CD8-positive, alpha-beta T cell (primary cell): ENCODE measurements at places on chromosomes 16 and 17.
A peak's percentile ranks its signal among the peaks of the same experiment; 100 is the strongest.

DNA sequence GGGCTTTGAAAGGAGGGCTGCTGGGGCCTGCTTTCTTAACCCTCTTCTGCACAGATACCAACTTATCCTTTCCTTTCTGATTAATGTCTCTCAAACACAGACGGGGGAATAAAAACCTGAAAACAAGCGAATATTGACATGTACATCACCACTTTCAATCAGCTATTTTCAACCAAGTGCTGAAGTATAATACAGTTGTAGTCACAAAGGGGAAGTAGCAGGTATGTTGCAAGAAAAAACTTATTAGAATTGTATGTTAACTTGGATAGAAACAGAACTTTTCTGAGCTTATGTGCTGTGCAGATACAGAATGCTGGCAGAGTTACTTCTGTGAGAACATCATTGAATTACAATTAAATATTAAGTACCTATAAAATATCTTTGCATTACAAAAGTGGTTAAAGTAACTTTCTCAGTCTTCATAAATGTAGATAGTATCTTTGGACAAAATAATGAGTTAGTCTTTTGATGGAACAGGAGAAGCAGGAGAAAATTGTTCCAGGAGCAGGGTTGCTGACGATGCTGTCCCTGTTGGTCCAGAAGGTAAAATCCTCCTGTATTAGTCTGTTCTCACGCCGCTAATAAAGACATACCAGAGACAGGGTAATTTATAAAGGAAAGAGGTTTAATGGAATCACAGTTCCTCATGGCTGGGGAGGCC lies 59.5 kb downstream of the RPTOR start:
- no peak for DNase-seq

- no peak for DNase-seq
These were observed 1.0 kb upstream of the SLC12A4 start for GRCh38 chr16:67969254-67970039.

- no peak for DNase-seq
These were observed 11.1 kb downstream of the MGAT5B start for GRCh38 chr17:76879254-76879653.

- DNase-seq, result no peak
These were observed 598 bp upstream of the PGAP3 start for GRCh38 chr17:39688475-39688835.

- DNase-seq, result no peak
These were observed 419.7 kb downstream of the CNTNAP4 start for GRCh38 chr16:76696876-76697275.

GRCh38 chr16:75754141-75754540 lies 27.9 kb upstream of the CPHXL start:
- DNase-seq, result no peak

DNA sequence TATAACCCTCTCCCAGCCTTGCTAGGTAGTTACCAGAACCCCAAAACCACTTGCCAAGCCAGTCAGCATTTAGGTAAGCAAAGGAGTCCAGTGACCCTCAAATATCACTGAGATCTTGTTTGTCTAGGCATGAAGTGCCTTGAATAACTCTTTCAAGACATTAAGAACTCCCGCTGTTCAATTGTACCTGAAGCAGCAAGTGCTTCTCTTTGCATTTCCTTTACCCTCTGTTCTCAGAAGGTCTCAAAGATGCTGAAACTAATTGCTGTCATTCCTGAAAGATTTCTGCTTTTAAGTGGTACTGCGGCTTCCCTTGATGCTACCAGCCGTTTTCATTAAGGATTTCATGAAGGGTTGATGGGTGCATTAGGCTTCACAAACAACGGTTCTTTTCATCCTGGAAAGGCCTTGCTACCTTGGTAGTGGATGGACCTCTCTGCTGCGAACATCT lies 142.7 kb downstream of the PITPNC1 start:
- DNase-seq, result no peak

DNA sequence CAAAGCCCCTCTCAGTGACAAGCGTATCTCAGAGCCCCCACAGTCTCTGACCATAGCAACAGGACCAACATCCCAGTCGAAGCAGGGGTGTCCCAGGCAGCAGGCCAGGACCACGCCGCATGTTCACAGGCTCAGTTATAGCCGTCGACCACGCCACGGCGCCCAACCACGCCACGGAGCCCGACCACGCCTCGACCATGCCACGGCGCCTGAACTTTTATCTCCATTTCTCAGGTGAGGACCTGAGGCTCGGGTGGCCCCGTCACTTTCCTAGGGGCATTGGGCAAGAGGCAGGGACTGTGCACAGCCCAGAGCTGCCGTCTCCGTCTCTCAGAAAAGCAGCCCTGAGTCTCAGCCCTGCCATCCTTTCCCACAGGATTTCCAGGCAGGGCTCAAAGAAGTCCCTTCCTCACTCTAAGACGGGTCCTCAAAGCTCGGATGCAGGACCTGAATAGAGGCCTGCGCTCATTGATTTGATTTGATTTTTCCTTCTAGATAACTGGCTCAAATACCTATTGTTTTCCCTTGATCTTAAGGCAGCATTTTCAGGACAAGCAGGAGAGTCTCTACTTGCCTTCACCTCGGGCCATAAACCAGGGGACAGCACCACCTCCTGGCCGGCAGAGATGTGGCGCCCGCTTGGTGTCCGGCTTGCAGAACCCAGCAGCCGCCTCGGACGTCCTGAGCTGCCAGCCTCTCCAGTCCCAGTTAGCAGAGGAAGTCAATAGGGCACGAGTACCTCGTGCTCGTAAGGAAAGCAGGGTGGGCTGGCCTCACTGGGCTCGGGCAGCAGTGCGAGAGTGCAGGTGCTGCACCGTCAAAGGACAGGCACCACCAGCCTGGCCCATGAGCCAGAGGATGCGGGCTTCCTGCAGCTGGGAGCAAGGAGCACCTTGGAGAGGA lies 38.8 kb downstream of the C16orf95 start:
- no peak for DNase-seq

- peak; percentile 81 for DNase-seq
These were observed 8.5 kb upstream of the ICAM2 start for GRCh38 chr17:64028874-64029464.
